Tibial nerve (tissue), 4 donors: ENCODE measurements at places on chromosomes 1 and 21. TPM values are rescaled to one million over a fixed set of nuclear protein-coding genes. Genes with fewer than 3 reads are reported as not detected.

GRCh38 chr21:43352568-43353281 is 74.2 kb downstream of the SIK1 start:
- no peak for DNase-seq

DNA sequence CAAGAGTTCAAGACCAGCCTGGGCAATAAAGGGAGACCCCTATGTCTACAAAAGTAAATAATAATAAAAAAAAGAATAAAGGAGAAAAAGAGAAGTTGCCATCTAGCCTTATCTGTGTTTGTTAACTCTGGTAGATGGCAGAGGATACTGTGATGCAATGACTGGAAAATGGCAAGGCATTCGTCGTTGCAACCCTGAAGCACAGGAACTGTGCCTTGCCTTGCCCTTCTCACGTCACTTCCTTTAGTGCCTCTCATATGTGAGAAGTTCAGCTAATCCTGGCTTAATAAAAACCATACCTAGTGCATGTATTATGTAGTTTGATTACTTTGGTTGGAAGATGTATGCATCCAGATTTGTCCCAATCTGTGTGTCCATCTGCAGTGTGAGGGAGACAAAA is 25.8 kb upstream of the PIGC start:
- DNase-seq: no peak

DNA sequence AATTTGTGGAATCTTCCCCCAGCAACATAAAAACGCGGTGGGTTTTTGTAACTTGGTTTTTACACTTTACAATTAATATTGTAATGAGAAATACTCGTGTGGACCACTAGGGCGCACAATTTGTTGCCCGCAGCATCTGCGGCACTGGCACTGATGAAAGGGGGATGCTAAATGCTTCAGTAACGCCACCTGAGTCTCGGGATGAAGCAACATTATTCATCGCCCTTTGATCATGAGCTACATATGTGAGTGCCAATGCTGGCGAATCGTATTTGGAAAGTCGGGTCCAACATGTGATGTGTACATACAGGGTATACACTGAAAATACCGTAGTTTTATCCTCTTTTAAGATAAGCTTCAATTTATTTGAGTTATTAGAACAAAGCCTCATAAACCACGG is 34.2 kb upstream of the COX20 start:
- DNase-seq: no peak

DNA sequence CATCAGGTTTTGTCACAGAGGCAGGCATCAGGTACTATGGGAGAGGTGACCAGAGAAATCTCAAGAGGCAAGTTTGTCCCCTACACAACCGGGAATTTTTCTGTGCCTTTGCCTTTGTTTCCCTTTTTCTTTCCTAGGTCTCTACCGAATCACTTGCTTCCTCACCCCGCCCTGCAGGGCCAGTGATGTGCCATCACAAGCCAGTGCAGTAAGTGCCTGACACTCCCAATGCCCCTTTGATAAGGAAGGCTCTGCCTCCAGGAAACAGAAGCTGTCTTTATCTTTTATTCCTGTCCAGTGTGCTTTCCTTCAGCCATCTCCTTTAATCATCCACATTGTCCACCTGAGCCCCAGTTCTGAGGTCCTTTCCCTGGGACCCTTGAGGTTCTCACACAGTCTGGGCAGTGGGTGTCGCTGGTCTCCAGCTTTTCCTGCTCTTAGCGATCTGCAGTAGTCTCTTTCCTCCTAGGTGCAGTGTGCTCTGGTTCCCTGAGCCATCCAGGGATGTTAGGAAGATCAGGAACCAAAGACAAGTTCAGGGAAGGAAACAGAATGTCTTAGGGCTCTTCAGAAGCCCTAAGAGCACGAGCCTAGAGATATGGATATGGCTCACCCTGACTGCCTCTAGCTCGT is 36.6 kb downstream of the GJA5 start:
- no peak for DNase-seq

GRCh38 chr1:159961636-159962035 is 7.6 kb upstream of the SLAMF9 start:
- no peak for DNase-seq

DNA sequence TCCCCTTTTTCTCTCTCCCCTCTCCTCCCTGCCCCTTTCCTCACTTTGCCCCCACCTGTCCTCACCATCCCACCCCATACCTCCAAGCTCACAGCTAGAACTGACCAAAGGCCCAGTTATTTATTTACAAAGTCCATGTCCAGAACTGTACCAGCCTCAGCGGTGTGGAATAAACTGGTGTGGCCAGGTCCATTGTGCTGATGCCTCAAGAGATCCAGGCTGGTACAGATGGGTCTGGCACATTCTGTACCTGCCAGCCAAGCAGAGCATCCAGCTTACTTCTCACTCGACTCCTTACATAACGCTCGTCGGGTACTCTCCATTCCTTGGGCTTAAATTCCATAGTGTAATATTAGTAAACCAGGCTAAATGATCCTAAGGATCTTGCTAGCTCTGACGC is 11.8 kb downstream of the PDZK1IP1 start:
- DNase-seq: no peak

Gene NHLH2
- not detected for total RNA-seq

Gene AMY2B
- 83.7 TPM for total RNA-seq
